ENCODE measurements at places on chromosomes 13 and 19.

DNA sequence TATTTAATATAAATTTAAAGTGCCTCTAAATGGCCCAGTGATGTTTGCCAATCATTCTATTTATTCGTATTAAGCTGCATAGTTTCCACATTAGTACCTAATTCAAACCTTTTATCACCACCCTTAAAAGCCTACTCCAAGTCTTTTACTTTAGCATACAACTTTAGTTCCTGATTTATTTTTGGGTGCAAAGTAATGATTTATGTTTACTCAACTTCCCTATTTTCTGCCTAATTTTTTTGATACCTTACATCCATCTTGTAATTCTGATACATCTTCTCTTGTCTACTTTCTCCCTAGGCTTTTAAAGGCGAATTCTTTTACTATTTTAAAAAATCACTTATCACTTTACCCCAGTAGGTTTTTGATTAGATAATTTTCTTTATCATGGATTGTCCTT lies 2651.1 kb upstream of the PCDH20 start:
- no peak for DNase-seq

GRCh38 chr13:101452519-101453485 lies at the start of gene ITGBL1:
Gene ITGBL1 (plus strand): TSS chr13:101452675. CDS start chr13:101452834, 159 bp downstream.
- DNase-seq, result peak; percentile 6

DNA sequence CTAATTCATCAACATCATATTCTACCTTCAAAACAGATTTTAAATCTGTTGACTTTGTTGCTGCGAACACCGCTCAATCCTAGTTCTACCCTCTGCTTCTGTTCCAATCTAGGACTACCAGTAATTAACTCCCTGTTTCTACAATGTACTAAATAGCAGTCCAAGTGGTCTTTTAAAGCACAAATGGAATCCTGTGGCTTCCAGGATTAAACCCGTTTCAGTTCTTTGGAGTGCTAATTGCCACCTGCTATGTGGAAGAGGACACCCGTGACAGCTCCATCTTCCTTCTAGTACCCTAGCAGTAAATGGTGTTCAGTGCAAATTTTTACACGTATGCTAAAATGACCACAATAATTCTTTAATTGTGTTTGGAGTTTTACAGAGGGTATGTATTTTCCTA lies 232.1 kb downstream of the TDRD3 start:
- DNase-seq, result no peak

GRCh38 chr13:91214031-91214430 lies 133.5 kb upstream of the MIR17HG start:
- no peak for DNase-seq

DNA sequence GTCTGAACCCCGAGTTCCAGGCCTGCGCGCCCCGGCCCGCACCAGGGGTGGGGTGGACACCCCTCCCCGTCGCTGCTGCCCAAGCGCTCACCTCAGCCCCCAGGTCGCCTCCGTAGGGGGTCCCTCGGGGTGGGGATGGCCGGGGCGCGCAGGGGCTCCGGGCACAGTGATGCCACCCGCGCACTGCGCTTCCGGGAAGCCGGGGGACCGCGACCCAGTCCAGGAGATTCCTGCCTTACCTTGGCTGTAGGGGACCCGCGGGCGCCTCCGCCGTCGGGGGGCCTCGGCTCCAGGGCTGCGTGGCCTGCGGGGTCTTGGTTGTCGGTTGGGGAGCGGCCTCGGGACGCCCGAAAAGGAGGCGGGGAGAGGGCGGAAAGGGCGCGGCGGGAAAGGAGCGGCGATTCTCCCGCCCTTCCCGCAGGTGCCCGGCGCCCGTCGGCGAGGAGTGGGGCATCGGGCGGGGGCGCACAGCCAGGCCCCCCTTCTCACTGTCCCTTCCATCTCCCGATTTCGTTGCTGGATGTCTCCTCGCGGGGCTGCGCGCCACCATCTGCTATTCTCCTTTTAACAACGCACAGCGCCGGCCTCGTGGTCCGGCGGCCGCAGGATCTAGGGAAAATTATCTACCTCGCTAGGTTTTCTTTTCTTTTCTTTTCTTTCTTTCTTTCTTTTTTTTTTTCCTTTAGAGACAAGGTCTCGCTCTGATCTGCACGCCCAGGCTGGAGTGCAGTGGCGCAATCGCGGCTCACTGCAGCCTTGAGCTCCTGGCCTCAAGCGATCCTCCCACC lies at the start of gene KEAP1:
Gene KEAP1, minus strand, starts transcription at position 355 of the 788 bp plus-strand sequence. CDS start 3,323 bp downstream, outside the sequence.
- no peak for DNase-seq

GRCh38 chr13:102586615-102587014 lies 10.2 kb upstream of the TPP2 start:
- no peak for DNase-seq

DNA sequence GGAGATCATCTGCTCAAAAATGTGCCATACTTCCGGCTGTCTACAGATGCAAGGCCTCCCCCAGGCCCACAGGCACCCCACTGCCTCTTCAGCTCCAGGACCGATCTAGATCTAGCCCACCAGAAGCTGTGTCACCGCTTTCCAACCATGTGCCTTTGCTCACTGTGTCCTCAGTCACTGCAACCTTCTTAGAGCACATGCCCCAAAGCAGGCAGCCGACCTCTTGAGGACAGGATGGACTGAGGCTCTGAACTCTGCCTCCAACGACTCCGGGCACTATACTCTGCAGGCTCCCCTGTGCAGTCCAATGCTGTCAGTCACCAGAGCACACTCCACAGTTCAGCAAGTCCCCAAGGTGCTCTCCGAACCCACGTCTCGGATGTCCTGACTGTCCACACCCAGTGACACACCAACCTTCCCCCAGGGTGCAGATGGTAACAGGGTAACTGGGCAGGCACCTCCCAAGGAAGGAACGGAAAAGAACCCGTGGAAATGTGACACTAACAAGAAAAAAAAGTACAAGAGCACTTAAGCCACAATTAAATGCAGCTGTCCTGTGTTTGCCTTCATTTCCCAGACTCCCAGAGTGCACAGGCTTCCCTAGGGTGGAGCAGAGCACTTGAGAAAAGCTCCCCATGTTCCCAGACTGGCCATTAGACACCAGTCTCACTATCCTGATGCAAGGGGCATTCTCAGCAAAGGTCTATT lies 4.8 kb downstream of the STK24 start:
- peak; percentile 78 for DNase-seq

DNA sequence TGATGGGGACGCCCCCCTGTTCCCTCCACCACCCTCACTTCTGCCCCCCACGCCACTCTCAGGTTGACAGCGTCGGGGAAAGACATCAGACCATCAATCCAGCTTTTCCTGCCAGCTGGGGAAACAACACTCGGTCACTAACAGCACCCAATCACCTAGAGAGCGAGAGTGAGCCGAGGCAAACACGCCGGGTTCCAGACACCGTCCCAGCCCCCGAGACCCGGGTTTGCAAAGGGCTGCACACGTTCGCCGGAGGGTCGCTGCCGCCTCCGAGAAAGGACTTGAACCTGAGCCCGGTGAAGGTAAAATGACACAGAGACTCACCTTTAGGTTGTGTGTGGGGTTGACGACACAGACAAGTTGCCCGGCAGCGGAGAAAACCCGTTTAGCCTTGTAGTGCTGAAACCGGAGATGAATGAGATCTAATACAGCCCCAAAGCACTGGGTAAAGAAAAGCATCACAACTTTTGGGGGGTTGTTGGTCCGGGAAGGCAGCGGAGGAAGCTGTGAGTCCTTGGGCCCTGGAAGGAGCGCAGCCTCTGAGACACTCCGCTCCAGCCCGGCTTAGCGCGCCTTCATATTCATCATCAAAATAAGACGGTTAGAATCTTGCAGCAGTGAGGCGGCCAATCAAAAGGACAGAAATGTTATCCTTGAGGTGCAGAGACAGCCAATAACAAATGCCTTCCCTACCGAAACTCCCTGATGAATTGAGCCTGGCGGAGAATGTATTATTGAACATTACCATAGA lies at the start of gene SIAH3:
Gene SIAH3, minus strand, starts transcription at position 583 of the 751 bp plus-strand sequence. Its CDS starts 124 bp downstream, at position 459.
- DNase-seq, result peak; percentile 82
